RPMI7951 (cell line): ENCODE measurements at places on chromosomes 11 and 22. TPM values are rescaled to one million over a fixed set of nuclear protein-coding genes. Genes with fewer than 3 reads are reported as not detected.

AIFM3 gene
- 0.39 TPM in 1 of 2 replicates, not detected in the other for total RNA-seq

- peak; percentile 78 for DNase-seq
Measured at GRCh38 chr11:28673691-28674432, 565.7 kb downstream of the METTL15 start.

DNA sequence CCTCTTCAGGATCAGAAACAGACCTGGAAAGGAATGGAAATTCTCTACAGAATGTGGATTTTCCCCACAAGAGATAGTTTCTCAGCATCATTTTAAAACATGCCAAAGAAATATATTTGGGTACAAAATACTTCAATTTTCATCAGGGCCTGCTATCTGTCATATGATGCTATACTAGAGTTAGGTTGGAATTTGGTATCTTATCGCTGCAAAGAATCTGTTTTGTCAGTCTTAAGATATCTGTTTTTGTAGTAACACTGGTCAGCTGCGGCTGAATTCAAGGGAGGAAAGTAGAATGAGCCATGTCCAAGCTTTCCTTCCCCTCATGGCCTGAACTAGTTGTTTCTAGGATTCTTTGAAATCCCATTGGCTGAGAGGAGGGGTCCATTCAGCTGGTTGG is 806.4 kb downstream of the KCNA4 start:
- no peak for DNase-seq

GRCh38 chr11:10604798-10605197 is 36.3 kb upstream of the LYVE1 start:
- DNase-seq = no peak
